KBM-7 (cell line): ENCODE measurements at places on chromosomes 1 and 21.

DNA sequence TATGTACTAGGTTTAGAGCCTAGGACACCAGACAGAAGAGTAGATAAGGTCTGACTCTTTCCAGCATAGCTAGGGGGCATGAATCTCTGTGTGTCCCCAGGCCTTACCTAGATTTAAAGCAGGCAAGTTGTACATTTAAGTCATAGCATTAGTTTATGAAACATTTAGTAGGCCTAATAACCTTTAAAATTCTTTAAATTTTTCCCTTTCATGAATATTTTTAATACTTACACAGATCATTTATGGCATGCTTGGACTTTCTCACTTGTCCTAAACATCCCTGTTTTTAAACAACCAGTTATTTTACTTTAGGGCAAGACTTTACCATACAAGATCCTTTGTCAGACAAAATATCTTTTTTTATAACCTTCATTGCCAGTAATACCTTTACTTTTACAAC, 258.4 kb upstream of the ZRANB2 start:
- DNase-seq, result peak; percentile 32

- DNase-seq, result peak; percentile 35
Observed at GRCh38 chr1:107277022-107277421, 136.2 kb downstream of the NTNG1 start.

DNA sequence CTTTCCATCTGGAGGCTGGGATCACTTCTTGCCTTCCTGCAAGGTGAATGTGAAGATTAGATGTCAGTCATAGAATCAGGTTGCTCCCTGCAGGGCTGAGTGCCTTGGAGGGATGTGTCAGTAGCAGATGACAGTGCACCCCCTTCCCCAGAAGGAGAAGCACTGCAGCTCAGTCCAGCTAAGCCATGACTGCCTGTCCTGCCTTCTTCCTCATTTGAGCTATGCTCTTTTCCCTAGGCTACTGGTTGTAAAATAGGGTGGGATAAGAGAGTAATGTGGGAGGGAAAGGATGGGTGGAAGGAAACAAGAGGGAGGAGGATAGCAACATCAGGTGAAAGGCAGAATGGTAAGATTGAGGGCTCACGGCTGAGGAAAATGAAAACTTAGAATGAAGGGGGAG, 11.1 kb upstream of the FABP3 start:
- no peak for DNase-seq

- no peak for DNase-seq
Observed at GRCh38 chr1:199297174-199297573, 658.3 kb downstream of the PTPRC start.

- DNase-seq, result no peak
Observed at GRCh38 chr1:226719596-226720387, 19.3 kb downstream of the ITPKB start.
